ENCODE measurements at places on chromosomes 11 and 22. TPM values are rescaled to one million over a fixed set of nuclear protein-coding genes. Genes with fewer than 3 reads are reported as not detected.

DNA sequence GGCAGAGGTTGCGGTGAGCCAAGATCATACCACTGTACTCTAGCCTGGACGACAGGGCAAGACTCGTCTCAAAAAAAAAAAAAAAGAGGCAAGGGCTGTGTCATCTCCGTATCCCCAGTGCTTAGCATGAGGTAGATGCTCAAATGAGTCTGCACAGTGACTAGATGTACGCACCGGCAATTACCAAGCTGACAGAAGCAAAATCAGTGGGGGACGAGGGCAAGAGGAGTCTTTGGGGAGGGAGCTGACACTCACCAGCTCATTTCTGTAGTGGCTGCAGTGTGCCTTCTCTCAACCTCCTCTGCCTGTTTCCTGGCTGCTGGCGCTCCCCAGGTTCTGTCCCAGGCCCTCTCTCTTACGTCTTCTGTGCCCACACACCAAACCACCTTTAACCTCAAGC, 69.9 kb downstream of the PACSIN2 start:
- no peak for DNase-seq

DNA sequence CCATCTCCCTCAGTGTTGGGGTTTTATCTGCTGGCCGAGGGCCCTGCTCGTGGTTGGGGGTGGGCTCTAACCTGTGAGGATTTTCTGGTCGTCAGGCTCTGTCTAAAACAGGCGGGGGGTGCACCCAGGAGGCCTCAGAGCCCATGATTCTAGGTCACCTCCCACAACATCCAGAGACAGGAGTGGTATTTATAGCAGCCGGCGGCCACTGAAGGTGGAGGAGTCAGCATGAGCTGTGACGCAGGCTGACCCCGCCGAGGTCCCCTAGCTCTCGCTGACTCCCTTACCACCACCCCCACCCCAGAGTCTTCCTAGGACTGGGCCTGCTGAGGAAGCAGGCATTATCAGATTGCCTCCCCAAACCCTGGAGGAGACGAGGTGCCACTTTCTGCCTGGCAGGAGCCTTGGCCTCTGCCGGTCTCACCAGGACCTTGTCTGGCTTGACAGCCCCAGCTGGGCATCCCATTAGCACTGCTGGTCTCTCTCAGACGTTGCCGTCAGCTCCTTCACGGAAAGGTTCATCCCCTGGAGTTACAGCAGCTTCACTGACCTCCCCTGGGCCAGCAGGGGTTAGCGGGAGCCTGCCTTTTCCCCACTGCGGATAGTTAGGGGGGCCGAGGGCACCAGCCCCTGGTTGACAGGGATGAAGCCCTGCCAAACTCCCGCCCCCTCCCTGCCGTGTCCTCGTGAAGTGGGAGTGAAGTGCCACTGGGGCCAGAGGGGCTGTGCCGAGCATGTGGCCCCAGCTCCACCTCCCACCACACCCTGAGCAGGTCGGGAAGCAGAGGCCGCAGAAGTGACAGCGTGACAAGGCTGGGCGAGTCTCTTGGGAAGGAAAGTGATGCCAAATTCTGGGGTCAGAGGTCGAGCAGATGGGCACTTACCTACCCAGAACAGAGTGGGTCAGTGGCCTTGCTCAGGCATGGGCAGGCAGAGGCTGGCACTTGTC, 26.5 kb downstream of the DAGLA start:
- DNase-seq, result no peak

DNA sequence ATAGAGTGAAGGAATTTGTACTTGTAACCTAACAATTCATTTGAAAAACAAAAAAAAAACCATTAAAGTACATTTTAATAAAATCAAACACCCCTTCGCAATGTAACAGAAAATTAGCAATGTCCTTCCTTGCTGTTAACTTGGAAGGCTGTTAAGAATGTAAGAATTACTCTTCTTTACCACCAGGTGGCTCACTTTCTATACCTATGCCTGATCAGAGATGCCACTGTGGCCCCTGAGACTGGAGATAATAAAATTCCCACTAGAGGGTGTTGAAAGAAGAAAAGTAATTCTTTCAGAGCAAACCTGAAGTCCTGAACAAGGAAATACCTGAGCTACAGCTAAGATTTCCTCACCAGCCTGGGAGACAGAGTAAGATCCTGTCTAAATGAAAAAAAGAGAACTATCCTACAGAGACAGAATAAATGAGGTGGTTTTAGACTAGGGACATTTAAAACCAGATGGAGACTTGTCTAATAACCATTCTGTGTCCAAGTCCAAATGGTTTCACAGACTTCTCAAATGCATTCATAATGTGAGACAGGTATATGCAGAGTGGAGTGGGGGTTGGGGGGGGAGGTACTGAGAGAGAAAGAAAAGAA, 1089.3 kb downstream of the FAM181B start:
- DNase-seq, result peak; percentile 76

Gene GLB1L3
- polyA plus RNA-seq, result not detected

DNA sequence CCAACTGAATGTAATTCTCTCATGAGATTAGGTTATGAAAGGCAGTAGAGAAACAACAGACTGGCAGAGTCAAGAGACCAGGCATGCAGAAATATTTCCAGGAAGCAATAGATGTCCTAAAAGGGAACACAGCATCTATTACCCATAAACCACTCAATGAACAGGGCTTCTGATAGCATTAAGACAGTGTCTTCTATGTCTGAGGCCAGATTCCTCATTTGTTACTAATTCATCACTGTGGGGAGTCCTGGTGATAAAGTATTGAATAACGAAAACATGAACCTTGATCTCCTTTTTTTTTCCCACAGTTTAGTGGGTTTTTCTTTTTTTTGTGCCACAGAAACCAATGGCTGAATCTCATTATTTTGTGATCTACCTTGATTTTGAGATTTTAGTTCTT, 339.0 kb downstream of the METTL15 start:
- DNase-seq, result no peak

Gene KBTBD3
- 8.7 TPM for polyA plus RNA-seq
